ENCODE measurements at places on chromosomes 11 and 22.

DNA sequence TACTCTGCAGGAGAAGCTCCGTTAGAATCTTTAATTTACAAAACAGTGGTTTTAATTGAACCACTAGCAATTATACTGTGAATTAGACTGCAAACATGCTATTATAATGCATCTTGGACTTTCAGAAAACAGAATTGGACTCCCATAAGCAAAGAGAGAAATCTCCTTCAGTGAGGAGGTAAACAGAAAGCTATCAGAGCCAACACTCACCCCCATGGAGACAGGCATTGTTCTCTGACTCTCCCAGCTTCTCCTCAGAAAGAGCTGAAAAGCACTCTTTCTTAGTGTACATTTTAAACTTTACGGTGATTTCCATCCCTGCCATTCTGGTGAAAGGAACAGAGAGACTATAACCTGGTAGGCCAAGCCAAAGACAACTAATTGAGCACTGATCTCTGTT, 176.9 kb downstream of the GRIA4 start:
- DNase-seq, result no peak

- no peak for DNase-seq
Observed at GRCh38 chr11:2704356-2704755, 4.6 kb upstream of the KCNQ1OT1 start.

DNA sequence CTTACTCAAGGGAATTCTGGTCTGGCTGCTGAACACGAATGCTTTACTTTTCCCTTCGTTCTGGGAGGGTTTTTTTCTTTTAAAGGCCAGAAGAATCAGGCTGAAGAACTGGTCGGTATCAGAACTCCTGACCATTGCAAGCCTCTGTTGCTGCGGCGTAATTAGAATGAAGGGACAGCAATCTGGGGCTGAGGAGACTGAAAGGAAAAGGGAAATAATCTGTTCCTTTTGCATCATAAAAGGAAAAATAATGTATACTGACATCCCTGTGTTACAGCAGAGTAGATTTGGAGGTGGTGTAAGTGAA, 670 bp downstream of the SC5D start:
- DNase-seq, result no peak

DNA sequence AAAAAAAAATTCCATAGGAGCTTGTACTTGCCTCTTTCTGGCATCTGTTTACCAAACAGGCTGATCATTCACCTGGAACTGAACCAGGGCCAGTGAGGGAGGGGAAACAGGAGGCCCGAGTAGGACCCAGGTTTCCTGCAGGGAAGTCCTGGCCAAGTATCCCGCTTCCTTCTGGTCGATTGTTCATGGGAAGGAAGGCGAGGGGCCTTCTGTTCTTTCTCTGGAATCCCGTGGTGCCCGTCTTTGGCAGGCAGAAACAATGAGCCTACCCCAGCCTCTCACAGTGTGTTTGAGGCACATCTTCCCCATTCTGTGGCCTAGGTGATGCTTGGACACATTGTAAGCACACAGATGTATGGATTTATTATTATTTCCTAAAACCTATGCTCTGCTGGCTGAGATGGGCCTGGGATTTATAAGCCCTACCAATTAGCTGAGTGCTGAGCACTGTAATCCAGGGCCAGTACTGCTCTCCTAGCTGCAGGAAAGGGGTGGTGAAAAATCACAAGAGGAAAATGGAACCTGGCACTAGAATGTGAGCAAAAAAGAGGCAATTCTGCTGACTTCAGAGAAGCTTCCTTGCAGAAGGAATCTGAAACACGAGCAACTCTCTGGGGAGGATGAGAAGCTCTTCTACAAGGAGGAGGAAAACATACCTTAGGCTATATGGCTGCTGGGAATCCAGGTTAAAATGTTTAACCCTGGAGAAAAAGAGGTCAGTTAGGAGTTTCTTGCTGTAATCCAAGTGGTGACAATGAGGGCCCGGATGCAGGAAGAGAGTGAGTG, 53.5 kb downstream of the PRR5L start:
- no peak for DNase-seq

DNA sequence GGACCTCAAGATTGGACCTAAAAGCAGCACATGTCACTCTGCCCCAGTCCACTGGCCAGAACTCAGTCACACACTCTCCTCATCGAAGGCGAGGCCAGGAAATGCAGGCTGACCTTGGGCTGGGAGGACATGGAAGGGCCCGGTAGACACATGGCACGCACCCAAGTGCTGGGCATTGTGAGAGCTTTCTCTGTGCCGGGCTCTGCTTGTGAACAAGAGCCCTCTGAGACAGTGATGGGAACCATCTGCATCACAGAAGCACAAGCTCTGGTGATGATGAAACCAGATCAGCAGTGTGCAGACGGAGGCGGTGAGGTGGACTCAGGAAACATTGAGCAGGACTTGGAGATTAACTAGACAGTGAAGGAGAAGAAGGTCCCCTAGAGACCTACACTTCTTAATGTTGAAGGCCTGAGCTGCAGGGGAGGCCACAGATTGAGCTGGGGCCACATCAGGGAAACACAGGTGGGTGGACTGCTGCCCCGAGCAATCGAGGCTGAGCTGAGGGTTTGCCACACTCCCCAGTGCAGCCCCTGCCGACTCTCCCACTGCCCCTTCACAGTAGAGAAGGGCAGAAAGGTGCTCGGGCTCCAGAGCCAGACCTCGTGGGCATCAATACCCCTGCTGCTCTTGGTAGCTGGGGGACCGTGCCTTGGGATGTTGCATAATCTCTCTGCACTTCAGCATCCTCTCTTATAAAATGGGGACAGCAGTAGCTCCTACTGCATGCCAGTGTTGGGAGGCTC, 1460.5 kb downstream of the TBC1D22A start:
- DNase-seq, result no peak

Measured in retinal pigment epithelial cell (primary cell).